ENCODE measurements at places on chromosomes 13 and 19.

DNA sequence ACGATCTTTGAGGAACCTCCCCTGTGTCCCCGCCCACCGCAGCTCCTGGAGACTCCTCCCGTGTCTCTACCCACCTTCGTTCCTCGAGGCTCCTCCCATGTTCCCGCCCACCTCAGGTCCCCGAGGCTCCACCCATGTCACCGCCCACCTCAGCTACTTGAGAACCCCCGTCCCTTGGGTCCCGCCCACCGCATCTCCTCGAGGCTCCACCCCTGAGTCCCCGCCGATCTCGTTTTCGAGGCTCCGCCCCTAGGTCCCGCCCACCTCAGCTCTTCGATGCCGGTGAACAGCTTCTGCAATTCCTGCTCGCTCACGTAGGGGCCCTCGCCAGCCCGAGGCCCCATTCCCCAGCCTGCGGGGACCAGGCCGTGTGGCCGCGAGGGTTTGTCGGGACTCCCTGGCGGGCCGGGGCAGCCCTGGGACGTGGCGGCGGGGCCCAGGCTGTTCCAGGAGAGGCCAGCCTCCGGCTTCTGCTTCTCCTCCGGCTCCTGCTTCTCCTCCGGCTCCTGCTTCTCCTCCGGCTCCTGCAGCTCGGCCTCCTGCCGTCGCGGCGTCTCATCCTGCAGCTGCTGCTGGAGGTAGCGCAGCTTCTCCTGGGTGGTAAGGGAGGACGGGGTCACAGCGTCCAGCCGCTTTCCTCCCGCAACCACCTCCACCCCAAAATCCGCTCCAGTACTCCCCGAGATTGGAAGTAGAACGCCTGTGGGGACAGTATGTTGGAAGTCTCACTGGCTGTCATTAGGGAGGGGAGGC is 16.7 kb downstream of the TSKS start:
- no peak for DNase-seq
- H3K27me3 ChIP-seq = no peaks in the 10 kb centered on the region
- no peaks in the 10 kb centered on the region for H3K36me3 ChIP-seq
- H3K4me1 ChIP-seq = no peaks in the 10 kb centered on the region
- no peak overlapping the region for H3K4me3 ChIP-seq
- no peak overlapping the region for H3K27ac ChIP-seq

GRCh38 chr13:75025956-75026355 is 456.0 kb downstream of the TBC1D4 start:
- H3K27me3 ChIP-seq = no peaks in the 10 kb centered on the region
- no peaks in the 10 kb centered on the region for H3K36me3 ChIP-seq
- H3K27ac ChIP-seq = no peak overlapping the region
- H3K4me3 ChIP-seq = no peak overlapping the region
- no peaks in the 10 kb centered on the region for H3K4me1 ChIP-seq

DNA sequence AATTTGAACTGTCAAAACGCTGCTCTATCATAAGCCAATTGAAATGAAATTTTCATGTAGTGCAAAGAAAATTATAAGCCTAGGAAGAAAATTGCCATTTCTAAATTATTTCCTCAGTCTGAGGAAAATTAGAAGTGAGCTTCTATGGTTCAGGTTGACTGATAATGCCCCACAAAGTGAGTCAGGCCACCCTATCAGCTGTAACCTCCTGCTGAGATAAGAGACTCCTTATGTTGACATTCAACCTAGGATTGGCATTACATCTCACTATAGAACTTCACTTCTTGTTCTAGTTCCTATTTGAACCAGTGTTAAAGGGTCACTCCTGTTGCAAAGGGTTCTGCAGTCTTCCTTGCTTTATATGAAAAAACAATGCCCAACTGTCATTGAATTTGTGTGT is 32.6 kb upstream of the RFC3 start:
- no peak overlapping the region for H3K27ac ChIP-seq
- no peaks in the 10 kb centered on the region for H3K27me3 ChIP-seq
- no peaks in the 10 kb centered on the region for H3K4me1 ChIP-seq
- no peaks in the 10 kb centered on the region for H3K36me3 ChIP-seq
- DNase-seq = no peak

DNA sequence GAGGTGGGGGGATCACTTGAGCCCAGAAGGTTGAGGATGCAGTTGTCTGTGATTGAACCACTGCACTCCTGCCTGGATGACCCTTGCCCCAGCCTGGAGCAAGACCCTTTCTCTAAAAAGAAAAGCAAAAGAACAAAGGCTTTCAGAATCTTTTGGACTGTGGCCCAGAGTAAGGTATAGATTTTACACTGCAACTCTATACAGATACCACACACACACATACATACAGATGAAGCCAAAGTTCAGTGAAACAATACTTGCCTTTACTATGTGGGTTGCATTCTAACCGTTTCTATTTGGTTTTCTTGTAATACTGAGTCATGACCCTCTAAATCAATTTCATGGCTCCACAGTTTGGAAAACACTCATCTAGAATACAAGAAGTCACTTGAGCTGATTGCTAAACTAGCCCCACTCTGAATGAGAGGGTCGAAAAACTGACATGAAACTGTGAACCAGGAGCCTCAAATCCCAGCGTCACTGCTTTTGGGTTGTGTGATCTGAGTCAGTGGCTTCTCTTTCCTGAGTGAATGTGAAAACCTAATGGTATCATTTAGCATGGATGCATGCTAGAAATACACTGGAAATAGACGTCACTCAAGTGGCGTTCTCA is 756.1 kb downstream of the UQCRFS1 start:
- no peaks in the 10 kb centered on the region for H3K27me3 ChIP-seq
- no peak overlapping the region for H3K27ac ChIP-seq
- H3K36me3 ChIP-seq = no peaks in the 10 kb centered on the region
- no peak for DNase-seq
- H3K4me3 ChIP-seq = no peak overlapping the region

GRCh38 chr13:90968166-90968904 is 379.2 kb upstream of the MIR17HG start:
- H3K36me3 ChIP-seq = no peaks in the 10 kb centered on the region
- H3K27me3 ChIP-seq = no peaks in the 10 kb centered on the region
- H3K27ac ChIP-seq = no peak overlapping the region
- no peak overlapping the region for H3K4me3 ChIP-seq
- no peak for DNase-seq
- no peaks in the 10 kb centered on the region for H3K4me1 ChIP-seq

DNA sequence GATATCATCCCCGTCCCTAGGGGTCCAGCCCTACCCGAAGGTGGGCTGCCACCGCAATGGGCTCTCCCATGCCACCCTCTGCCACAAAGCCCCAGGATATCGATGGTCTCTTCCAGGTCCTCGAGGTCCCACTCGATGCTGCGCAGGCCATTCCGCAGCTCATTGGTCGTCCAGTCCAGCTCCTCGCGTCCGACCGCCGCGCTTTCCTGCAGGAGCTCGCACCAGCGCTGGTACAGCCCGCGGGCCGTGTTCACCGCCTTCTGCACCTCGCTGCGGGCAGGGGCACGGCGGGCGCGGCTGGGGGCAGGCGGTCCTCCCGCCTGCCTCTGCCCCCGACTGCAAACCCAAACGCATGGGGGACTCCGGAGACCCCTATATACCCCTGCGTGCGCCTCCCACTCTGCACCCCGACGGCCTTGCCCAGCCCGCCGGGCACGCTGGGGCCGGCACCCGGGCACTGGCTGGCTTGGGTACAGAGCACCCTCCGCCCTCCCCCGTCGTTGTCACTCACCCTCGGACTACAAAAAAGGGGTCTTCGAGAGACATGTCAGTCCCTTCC is 468 bp downstream of the STX10 start:
- no peak for DNase-seq
- H3K36me3 ChIP-seq = no peaks in the 10 kb centered on the region
- H3K4me1 ChIP-seq = peaks cover 13% of the 10 kb centered on the region
- peak overlapping the region; percentile 98 for H3K27ac ChIP-seq
- H3K27me3 ChIP-seq = no peaks in the 10 kb centered on the region
- H3K4me3 ChIP-seq = peak overlapping the region; percentile 85

DNA sequence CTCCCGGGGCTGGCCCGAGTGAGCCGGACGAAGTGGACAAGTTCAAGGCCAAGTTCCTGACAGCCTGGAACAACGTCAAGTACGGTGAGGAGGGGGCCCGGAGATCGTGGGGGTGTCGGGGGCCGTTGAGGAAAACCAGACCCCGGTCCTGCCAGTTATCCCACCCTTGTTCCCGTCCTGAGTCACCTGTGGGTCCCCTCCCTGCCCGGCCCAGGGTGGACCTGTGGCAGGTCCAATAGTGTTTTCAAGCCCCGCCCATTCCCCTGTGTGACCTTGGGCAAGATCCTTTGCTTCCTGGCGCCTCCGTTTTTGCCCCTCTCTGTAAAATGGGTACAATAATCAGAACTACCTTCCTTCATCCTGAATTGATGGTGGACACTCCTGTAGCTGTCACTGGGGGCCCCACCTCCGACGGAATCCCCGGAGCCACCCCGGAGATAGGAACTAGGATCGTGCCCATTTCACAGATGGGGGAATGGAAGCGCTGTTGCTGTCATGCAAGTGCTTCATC is 593 bp downstream of the ATG4D start:
- no peaks in the 10 kb centered on the region for H3K27me3 ChIP-seq
- H3K27ac ChIP-seq = peak overlapping the region; percentile 90
- peak overlapping the region; percentile 94 for H3K4me3 ChIP-seq
- DNase-seq = no peak
- no peaks in the 10 kb centered on the region for H3K4me1 ChIP-seq

DNA sequence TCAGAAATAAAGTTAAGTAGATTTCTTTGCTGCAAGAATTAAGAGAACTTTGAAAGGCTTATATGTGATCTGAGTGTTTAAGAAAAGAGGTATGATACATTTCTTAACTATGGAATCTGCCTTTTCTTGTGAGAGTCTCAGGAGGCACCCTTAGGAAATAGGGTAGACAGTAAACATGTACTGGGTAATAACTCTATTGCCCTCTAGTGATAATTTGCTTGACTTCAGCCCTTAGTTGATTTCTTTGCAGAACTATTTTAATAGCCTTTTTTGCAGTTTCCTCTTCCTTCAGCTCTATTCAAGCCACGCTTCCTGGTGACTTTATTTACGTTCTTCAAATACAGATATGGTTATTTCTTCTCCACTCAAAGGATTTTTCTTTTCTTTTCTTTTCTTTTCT is 37.0 kb upstream of the CCNA1 start:
- H3K4me1 ChIP-seq = no peaks in the 10 kb centered on the region
- no peak for DNase-seq
- no peak overlapping the region for H3K27ac ChIP-seq

- H3K27me3 ChIP-seq = no peaks in the 10 kb centered on the region
- no peak for DNase-seq
- no peak overlapping the region for H3K27ac ChIP-seq
Measured at GRCh38 chr13:100484702-100485101, 103.9 kb downstream of the GGACT start.

- no peaks in the 10 kb centered on the region for H3K36me3 ChIP-seq
- no peaks in the 10 kb centered on the region for H3K4me1 ChIP-seq
- DNase-seq = no peak
- H3K27me3 ChIP-seq = no peaks in the 10 kb centered on the region
- peak overlapping the region; percentile 92 for H3K27ac ChIP-seq
Measured at GRCh38 chr19:6058518-6059201, 51.6 kb downstream of the RFX2 start.

GRCh38 chr19:29704562-29705558 is 10.2 kb downstream of the C19orf12 start:
- no peak overlapping the region for H3K4me3 ChIP-seq
- H3K36me3 ChIP-seq = peaks cover 2% of the 10 kb centered on the region
- peaks cover 44% of the 10 kb centered on the region for H3K4me1 ChIP-seq
- no peaks in the 10 kb centered on the region for H3K27me3 ChIP-seq

- H3K4me3 ChIP-seq = no peak overlapping the region
- DNase-seq = no peak
- H3K36me3 ChIP-seq = no peaks in the 10 kb centered on the region
Measured at GRCh38 chr13:82597747-82598146, 1284.5 kb downstream of the SLITRK1 start.

GRCh38 chr19:912181-913079 is 589 bp downstream of the R3HDM4 start:
- peak overlapping the region; percentile 80 for H3K27ac ChIP-seq
- no peak for DNase-seq
- H3K4me1 ChIP-seq = peaks cover 40% of the 10 kb centered on the region
- H3K4me3 ChIP-seq = peak overlapping the region; percentile 87
- no peaks in the 10 kb centered on the region for H3K27me3 ChIP-seq

DNA sequence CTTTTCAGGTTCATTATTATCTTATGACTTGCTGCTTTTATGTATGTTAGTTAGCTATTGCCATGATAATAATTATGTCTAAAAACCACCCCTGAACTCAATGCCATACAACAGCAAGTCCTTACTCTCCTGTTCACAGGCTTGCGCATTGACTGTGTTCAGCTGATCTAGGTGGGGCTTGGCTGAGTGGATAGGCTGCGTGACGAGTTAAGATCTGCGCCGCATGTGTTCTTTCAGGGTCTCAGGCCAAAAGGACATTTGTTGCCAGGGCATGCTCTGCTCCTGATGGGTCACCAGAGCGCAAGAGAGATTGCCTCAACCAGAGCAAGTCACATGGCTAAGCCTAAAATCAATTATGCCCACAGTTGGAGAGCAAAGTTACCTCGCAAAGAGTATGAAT is 859 bp downstream of the ZNF568 start:
- DNase-seq = no peak
- no peaks in the 10 kb centered on the region for H3K27me3 ChIP-seq
- no peaks in the 10 kb centered on the region for H3K36me3 ChIP-seq
- H3K27ac ChIP-seq = no peak overlapping the region
- peaks cover 5% of the 10 kb centered on the region for H3K4me1 ChIP-seq
- peak overlapping the region; percentile 68 for H3K4me3 ChIP-seq

GRCh38 chr13:66128201-66128600 is 1101.9 kb downstream of the PCDH9 start:
- H3K36me3 ChIP-seq = no peaks in the 10 kb centered on the region
- DNase-seq = no peak
- no peaks in the 10 kb centered on the region for H3K4me1 ChIP-seq
- H3K4me3 ChIP-seq = no peak overlapping the region

DNA sequence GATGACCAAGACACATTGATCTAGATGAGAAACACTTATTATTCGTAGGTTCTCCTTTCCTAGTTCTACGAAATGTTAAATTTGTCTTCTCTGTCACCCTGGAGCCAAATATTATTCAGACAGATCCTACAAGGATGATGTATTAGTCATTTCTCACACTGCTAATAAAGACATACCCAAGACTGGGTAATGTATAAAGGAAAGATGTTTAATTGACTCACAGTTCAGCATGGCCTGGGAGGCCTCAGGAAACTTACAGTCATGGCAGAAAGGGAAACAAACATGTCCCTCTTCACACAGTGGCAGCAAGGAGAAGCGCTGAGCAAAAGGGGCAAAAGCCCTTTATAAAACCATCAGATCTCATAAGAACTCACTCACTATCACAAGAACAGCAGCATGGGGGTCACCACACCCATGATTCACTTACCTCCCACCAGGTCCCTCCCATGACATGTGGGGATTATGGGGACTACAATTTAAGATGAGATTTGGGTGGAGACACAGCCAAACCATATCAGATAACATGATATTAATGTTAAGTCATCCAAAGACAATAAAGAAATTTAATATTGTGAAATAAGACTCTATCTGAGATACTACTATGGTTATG is 1248.8 kb upstream of the SLC10A2 start:
- H3K36me3 ChIP-seq = no peaks in the 10 kb centered on the region
- H3K4me3 ChIP-seq = no peak overlapping the region
- H3K4me1 ChIP-seq = no peaks in the 10 kb centered on the region
- no peak for DNase-seq
- H3K27ac ChIP-seq = no peak overlapping the region
- no peaks in the 10 kb centered on the region for H3K27me3 ChIP-seq

GRCh38 chr19:6521718-6522646 is 8.8 kb upstream of the TNFSF9 start:
- no peak for DNase-seq
- peak overlapping the region; percentile 40 for H3K27ac ChIP-seq
- H3K36me3 ChIP-seq = no peaks in the 10 kb centered on the region
- no peaks in the 10 kb centered on the region for H3K27me3 ChIP-seq
